ENCODE measurements at places on chromosomes 2 and 18. TPM values are rescaled to one million over a fixed set of nuclear protein-coding genes. Genes with fewer than 3 reads are reported as not detected.

SIX3 gene
- not detected for total RNA-seq

COLEC11 gene
- total RNA-seq: 0.18 TPM

LANCL1 gene
- 33.9 TPM for total RNA-seq

TRIM43B gene
- not detected for total RNA-seq

FSHR gene
- 0.31 TPM for total RNA-seq

ANKRD30B gene
- under 0.01 TPM for total RNA-seq

ZBTB7C gene
- 3.2 TPM for total RNA-seq

TXNDC2 gene
- 0.04 TPM for total RNA-seq

CERKL gene
- not detected for total RNA-seq

SATB2 gene
- 1.2 TPM for total RNA-seq

AKAIN1 gene
- total RNA-seq: 0.18 TPM

CHRNG gene
- 77.7 TPM for total RNA-seq

NCKAP5 gene
- 4.7 TPM for total RNA-seq

SERPINB4 gene
- not detected for total RNA-seq

DPP10 gene
- 0.27 TPM for total RNA-seq

ZNF532 gene
- total RNA-seq: 46.2 TPM

GAL3ST2 gene
- total RNA-seq: 0.09 TPM

EGR4 gene
- total RNA-seq: not detected

DOCK10 gene
- total RNA-seq: 18.3 TPM

FEV gene
- not detected for total RNA-seq

ACOXL gene
- 0.09 TPM for total RNA-seq

OTOS gene
- total RNA-seq: not detected

ACMSD gene
- not detected for total RNA-seq

MREG gene
- total RNA-seq: 1.3 TPM

COL4A4 gene
- total RNA-seq: 0.13 TPM

IL1RL2 gene
- 0.27 TPM for total RNA-seq

MEMO1 gene
- total RNA-seq: 30.8 TPM

LRRC30 gene
- 6.5 TPM for total RNA-seq

LYG1 gene
- total RNA-seq: 1.9 TPM

SLC35F5 gene
- total RNA-seq: 72.3 TPM

NUP35 gene
- total RNA-seq: 21.0 TPM

ARHGAP25 gene
- total RNA-seq: 3.1 TPM

Measured in muscle of leg (tissue), 16 donors.